Ascending aorta (tissue), 2 donors: ENCODE measurements at places on chromosomes 3 and 15.

DNA sequence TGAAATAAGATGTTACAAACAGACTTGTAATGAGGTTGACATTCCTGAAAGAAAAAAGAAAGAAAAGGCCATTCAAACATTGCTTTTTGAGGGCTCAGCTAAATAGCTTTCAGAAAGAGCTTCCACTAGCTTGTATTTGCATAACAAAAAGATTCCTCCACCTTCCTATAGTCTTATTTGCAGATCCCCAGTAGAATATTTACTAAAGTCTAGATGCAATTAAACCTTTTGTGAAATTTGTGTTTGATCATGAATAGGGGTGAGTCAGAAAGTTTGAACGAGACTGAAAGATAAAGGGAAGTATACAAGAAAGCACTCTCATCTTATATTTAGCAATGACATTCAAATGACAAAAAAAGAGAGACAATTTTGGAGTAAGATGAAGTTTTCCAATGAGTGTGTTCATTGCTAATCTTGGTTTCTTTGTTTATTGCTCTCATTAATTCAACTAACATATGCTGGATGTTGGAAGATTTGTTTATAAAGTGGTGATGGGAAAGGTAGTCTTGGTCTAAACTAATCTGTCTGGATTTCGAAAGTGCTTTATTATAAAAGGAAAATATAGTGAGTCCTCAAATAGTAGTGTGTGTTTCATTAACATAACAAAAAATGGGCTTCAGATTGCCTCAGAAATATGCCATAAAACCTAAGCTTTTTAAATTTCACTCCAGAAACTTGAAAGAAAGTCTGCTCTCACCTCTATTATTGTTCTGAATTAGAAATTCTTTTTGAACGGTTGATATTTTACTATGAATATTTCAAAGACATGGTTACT lies 9.1 kb upstream of the CADPS start:
- DNase-seq = no peak
- no peaks in the 10 kb centered on the region for H3K4me1 ChIP-seq
- no peaks in the 10 kb centered on the region for H3K36me3 ChIP-seq

DNA sequence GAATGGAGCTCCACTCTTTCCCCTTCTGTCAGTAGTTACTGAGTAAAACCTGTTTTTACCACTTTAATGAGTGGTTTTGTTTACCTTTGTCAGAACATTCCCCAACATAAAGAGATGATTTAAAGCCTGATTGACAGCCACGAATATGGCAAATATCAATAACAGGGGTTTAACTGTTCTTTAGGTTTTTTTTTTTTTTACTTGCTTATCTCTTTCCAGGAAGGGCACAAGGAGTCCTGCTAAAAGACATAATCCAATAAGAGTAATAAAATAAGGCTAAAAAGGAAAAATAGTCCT lies 11.5 kb upstream of the UBE2Q2 start:
- no peaks in the 10 kb centered on the region for H3K4me1 ChIP-seq
- no peaks in the 10 kb centered on the region for H3K27me3 ChIP-seq
- H3K27ac ChIP-seq = no peak overlapping the region
- DNase-seq = no peak

- H3K36me3 ChIP-seq = no peaks in the 10 kb centered on the region
- DNase-seq = no peak
- H3K27me3 ChIP-seq = no peaks in the 10 kb centered on the region
- no peak overlapping the region for H3K27ac ChIP-seq
Measured at GRCh38 chr15:47212222-47213010, 504.9 kb upstream of the SEMA6D start.

GRCh38 chr15:84727429-84727828 lies 11.5 kb upstream of the SEC11A start:
- no peaks in the 10 kb centered on the region for H3K36me3 ChIP-seq
- no peaks in the 10 kb centered on the region for H3K4me1 ChIP-seq
- no peaks in the 10 kb centered on the region for H3K27me3 ChIP-seq
- no peak for DNase-seq
- H3K27ac ChIP-seq = no peak overlapping the region

DNA sequence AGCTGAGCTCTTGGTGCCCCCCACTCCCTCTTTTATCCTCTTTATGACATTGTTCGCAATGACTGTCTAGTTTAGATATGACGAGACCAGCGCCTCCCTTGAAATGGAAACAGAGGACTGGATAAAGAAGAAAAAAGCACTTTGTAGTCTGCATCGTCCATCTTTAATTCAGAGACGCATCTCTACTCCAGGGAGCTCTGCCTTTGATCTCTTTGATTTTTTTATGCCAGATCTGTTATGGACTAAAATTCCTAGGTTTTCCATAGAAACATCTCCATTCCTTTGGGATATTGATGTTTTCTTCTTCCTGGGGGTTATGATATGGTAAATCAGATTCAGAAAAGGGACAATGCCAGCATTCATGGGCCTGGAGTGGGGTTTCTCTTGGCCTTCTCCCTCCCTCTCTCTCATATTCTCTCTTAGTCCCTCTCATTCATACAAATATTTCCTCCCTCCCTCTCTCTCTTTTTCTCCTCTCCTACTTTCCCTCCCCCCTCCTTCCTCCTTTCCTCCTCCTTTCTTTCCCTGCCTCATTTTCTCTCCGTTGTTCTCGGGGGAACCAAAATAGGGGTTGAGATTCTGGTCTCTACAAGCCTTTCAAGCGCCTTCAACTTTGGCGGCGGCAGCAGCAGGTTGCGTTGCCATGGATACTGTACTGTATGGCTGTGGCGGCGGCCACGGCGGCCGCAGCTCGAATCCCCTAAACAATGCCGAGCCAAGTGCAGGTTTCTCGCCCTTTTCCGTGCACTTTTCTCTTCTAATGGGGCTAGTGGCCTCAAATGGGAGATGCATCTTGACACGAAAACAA lies 45.5 kb downstream of the ZIC4 start:
- H3K4me3 ChIP-seq = no peak overlapping the region
- no peaks in the 10 kb centered on the region for H3K36me3 ChIP-seq
- DNase-seq = no peak
- peaks cover 33% of the 10 kb centered on the region for H3K27me3 ChIP-seq
- H3K27ac ChIP-seq = no peak overlapping the region

- no peaks in the 10 kb centered on the region for H3K4me1 ChIP-seq
- DNase-seq = no peak
Measured at GRCh38 chr3:131282379-131282778, 99.2 kb upstream of the NUDT16 start.

DNA sequence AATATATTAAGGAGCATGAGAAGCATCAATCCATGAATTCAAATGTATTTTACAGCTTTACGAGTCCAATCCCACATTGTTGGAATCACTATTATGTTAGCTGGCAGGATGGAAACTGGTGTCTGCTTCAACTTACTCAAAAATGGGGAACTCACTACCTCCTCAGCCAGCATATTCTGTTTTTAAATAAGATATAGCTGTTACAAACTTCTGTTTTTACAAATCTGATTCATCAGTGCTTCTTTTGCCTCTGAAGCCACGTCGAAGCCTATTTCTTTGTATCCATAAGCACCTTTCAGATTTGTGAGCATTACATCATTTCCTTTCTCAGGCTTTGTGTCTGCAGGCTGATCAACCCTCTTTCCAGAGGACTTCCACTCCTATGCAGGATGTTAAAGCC lies 105.9 kb downstream of the TPRG1 start:
- DNase-seq = no peak
- H3K36me3 ChIP-seq = no peaks in the 10 kb centered on the region
- H3K27ac ChIP-seq = no peak overlapping the region
- H3K27me3 ChIP-seq = no peaks in the 10 kb centered on the region
- no peak overlapping the region for H3K4me3 ChIP-seq
- no peaks in the 10 kb centered on the region for H3K4me1 ChIP-seq

- H3K27ac ChIP-seq = no peak overlapping the region
- no peak for DNase-seq
- no peaks in the 10 kb centered on the region for H3K27me3 ChIP-seq
Measured at GRCh38 chr3:32780071-32780734, 37.6 kb upstream of the TRIM71 start.

- no peaks in the 10 kb centered on the region for H3K36me3 ChIP-seq
- no peaks in the 10 kb centered on the region for H3K27me3 ChIP-seq
- no peak for DNase-seq
- peak overlapping the region; percentile 94 for H3K27ac ChIP-seq
- H3K4me1 ChIP-seq = no peaks in the 10 kb centered on the region
- H3K4me3 ChIP-seq = no peak overlapping the region
Measured at GRCh38 chr15:92839696-92840095, 60.4 kb upstream of the CHD2 start.

GRCh38 chr15:57548835-57549234 lies 42.9 kb upstream of the MYZAP start:
- no peak overlapping the region for H3K27ac ChIP-seq
- no peaks in the 10 kb centered on the region for H3K36me3 ChIP-seq
- no peaks in the 10 kb centered on the region for H3K27me3 ChIP-seq
- DNase-seq = no peak
- H3K4me3 ChIP-seq = no peak overlapping the region
- H3K4me1 ChIP-seq = no peaks in the 10 kb centered on the region

DNA sequence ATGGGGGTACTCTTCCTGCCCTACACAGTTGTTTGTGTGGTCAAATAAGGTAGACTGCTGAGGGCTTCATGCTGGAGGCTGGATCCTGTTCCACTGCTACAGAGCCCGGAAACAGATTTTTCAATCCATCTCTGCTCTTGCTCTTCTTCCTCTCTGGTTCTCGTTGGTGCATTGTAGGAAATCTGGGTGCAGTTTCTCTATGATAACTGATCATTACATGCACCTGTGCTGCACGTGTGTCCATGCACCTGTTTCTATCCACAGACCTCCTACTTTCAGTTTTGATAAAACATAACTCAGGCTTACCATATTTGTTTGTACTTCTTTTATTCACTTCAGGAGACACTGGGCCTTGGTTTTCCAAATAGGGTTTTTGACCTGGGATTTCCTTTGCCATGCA lies 21.3 kb downstream of the MINAR1 start:
- H3K4me3 ChIP-seq = no peak overlapping the region
- no peak overlapping the region for H3K27ac ChIP-seq

- H3K27me3 ChIP-seq = no peaks in the 10 kb centered on the region
- no peak for DNase-seq
- no peaks in the 10 kb centered on the region for H3K36me3 ChIP-seq
- no peaks in the 10 kb centered on the region for H3K4me1 ChIP-seq
Measured at GRCh38 chr3:193964517-193964880, 171.4 kb upstream of the HES1 start.

DNA sequence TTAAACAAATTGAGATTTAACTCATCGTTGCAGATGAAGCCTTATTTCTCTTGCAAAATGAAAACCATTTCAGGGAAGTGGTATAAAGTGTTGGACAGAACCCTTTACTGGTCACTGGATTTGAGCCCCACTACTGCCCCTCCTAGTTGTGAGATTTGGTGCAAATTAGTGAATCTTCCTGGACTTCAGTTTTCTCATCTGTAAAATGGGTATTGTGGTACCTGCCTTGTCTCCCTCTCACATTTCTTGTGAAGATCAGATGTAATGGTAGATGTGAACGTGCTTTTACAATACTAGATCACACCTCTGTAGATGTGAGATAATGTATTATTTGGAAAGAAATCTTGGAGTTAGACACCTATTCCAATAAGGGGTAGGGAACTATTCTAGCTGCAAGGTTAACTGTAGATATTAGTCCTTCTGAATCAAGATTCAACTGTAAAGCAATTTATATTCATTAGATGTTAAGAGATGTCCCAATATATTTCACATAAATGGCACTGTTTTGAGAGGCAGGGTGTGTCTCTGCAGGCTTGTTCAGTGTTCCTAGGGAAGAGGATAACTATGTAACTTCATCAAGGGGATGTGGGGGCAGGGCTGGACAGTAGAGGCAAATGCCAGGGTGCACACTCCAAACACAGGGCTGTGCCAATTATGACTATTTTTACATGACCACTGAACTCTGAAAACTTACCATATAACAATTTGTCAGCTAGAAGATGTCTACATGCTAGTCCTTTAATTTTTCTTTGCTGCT lies 112.4 kb upstream of the PFN2 start:
- no peaks in the 10 kb centered on the region for H3K27me3 ChIP-seq
- DNase-seq = no peak
- H3K4me3 ChIP-seq = peak overlapping the region; percentile 50
- no peaks in the 10 kb centered on the region for H3K36me3 ChIP-seq

GRCh38 chr3:16143861-16144447 lies 30.5 kb upstream of the GALNT15 start:
- no peak for DNase-seq
- H3K4me3 ChIP-seq = no peak overlapping the region
- no peak overlapping the region for H3K27ac ChIP-seq
- H3K27me3 ChIP-seq = no peaks in the 10 kb centered on the region
- H3K36me3 ChIP-seq = no peaks in the 10 kb centered on the region
- peaks cover 16% of the 10 kb centered on the region for H3K4me1 ChIP-seq

DNA sequence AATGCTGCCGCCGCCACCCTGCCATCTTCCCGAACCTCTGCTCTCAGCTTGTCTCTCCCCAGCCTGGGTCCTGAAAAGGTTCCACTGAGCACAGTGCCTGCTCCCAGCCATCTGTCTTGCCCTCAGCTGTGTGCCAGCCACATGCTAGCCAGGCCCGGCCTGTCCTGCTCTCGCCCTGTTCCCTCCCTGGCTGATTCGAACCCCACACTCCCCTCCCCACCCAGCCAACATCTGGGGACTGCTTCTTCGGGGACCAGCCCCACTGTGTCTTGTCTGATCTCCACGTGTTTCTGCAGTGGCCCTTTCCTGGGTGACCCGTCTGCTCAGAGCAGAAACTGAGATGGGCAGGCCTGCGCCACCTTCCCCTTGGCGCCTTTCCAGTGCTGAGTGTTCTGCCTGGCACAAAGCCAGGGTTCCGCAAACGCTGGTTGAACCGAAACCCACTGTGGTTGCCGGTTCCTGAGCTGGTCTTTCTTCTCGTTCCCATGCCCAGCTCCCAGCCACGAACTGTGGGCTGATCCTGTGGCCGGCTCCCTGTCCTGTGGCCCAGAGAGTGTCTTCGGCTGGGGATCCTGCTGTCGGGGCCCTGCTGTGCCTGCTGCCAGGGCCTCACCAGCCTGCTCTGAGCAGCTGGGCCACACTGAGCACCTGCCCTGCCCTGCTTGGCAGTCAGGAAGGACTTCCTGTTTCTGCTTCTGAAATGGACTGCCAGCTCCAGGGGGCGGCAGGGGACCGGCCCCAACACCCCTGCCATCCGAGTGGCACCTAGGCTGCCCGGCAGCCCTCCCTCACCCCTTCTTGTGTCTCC lies 62.7 kb upstream of the KLF13 start:
- DNase-seq = no peak
- no peak overlapping the region for H3K4me3 ChIP-seq
- no peaks in the 10 kb centered on the region for H3K27me3 ChIP-seq
- H3K27ac ChIP-seq = peak overlapping the region; percentile 44
- no peaks in the 10 kb centered on the region for H3K36me3 ChIP-seq
- H3K4me1 ChIP-seq = no peaks in the 10 kb centered on the region

DNA sequence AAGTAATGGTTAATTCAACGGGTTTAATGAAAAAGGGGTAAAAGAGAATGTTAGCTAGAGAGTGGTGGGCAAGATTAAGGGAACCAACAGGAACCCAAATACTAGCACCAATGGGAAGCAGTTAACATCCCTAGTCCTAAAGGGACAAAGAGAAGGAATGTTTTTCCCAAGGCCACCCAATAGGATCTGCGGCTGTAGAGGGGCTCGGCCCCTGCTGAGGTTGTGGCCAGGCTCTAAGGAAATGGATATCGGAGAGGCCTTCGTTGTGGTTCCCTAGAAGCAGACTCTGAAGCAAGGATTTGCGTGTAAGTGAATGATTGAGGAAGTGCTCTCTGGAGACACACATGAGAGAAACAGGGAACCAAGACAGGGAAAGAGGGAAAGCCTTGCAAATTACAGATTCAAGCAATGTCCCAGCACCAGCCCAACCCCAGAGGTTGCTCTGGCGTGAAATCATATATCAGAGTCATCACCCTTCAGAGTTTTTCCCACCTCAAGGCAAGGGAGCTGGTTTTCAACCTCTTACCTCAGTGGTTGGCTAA lies 83.6 kb upstream of the TNIK start:
- H3K36me3 ChIP-seq = no peaks in the 10 kb centered on the region
- no peak overlapping the region for H3K27ac ChIP-seq
- no peaks in the 10 kb centered on the region for H3K27me3 ChIP-seq
- DNase-seq = no peak
- no peak overlapping the region for H3K4me3 ChIP-seq
